Right ventricle myocardium inferior (tissue), 1 donor: ENCODE measurements at places on chromosomes 16 and 17. TPM values are rescaled to one million over a fixed set of nuclear protein-coding genes. Genes with fewer than 3 reads are reported as not detected.

GRCh38 chr16:87960852-87961251 is 9.6 kb downstream of the BANP start:
- no peak for DNase-seq

- DNase-seq: no peak
These were observed 185.8 kb downstream of the HS3ST3A1 start for GRCh38 chr17:13415871-13416416.

- no peak for DNase-seq
These were observed 90.9 kb downstream of the SPAG9 start for GRCh38 chr17:51029568-51030463.

DNA sequence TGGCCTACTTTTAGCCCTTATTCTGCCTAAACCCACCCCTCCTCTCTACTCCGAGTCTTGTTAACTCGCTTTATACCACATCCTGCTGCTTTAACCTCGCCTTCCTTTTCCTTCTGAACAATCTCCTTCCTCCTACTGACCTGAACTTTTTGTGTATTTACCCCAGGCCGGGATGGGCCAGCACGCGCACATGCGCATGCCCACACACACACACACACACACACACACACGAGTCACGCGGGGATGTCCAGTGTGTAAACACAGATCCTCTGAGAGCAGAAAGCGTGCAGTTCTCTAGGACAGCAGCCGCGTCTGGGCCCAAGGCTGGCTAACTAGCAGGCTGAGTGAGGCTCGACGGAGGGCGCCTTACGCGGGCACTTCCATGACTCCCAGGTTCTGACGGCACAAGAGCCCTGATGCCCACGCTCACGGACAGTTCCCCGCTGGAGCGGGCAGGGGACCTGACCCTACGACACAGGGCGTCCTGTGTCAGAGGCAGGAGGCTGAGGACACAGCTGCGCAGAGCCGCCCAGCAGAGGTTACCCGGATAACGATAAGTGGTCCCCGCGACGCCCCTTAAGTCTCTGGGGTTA is 610 bp downstream of the PIK3R5 start:
- DNase-seq: peak; percentile 82

- DNase-seq: no peak
These were observed 35.8 kb upstream of the IL34 start for GRCh38 chr16:70610273-70611223.

DNA sequence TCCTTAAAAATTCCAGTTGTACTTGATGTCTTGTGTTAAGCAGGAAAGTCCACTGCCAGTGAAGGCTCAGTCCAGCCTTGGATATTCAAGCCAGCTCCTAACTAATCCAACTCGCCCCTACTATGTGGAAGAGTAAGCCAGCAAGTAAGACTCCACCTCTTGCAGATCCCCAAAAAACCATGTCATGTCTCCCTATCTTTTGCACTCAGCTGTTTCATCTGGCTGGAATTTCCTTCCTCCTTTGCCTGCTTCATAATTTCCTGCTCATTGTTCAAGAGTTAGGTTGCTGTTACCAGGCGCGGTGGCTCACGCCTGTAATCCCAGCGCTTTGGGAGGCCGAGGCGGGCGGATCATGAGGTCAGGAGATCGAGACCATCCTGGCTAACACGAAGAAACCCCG is 37.8 kb downstream of the RBBP6 start:
- no peak for DNase-seq

- peak; percentile 13 for DNase-seq
These were observed 2.2 kb upstream of the DLX4 start for GRCh38 chr17:49966767-49967166.

DNA sequence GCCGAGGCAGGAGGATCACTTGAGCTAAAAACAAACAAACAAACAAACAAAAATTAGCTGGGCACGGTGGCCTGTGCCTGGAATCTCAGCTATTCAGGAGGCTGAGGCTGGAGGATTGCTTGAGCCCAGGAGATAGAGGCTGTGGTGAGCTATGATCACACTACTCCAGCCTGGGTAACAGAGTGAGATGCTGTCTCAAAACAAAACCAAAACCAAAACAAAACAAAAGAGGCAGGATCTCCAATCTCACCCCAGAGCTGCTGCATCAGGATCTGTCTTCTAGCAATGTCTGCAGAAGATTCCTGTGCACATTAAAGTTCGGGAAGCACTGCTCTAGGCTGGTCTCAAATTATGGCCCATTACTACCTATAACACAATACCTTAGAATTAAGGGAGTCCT is 43.1 kb downstream of the MAP2K6 start:
- DNase-seq: no peak

DNA sequence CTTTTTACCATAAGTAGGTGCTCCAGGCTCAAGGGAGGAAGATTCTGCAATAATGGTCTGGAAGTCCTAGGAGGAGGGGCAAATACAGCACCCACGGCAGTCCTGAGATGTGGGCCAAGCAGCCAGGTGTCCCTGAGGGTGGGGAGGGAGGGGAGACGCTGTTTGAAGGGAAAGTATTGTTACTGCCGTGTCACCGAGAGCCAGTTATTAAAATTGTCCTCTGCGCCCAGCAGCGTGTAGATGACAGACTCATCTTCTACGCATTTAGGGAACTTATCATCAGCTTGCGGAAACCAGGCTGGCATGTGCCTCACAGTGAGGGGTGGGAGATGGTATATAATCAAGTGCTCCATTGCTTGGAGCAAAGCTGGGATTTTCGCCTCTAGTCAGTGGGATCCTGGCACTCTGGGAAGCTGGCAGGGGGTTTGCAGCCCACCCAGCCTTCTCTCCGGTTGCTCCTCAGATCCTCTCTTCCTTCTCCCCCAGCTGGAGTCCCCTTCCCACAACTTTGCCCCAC is 104.6 kb downstream of the OR1D5 start:
- DNase-seq: no peak

DNA sequence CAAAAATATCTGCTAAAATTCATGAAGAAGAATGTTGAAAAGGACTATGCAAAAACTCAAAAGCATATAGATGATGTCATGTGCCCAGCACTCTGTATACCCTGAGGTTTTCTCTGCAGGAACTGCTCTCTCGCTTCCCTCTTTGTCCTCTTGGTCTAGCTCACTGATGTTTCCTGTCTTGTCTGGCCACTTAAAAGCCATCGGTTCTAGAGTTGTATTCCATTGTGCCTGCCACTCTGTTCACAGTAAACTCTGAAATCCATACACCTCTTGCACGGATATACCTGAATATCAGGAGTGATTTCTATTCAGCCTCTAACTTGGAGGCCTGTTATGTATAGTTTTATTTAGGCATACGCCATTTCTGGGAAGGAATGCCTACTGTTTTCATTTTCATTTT is 101.0 kb upstream of the CNTNAP4 start:
- no peak for DNase-seq

DNA sequence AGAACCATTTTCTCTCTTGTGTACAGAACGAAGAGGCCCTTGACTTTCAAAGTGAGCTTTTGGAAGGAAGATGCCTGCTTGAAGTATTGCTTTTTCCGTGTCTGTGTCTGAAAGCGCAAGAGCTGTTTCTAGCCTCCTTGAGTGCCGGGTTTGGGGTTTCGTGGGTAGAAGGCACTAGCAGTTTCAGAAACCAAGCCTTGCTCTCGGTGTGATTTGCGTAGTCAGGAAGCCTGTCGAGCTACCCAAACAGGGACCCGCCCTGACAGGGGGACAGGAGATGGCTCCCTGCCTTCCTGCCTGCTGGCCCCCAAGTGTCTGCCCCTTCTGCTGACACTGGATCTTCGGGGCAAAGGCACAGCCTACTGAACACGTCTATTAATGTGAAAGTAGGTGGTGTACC is 322.0 kb downstream of the MAF start:
- DNase-seq: no peak

- no peak for DNase-seq
These were observed 169.4 kb downstream of the FOXL1 start for GRCh38 chr16:86747761-86748160.

DNA sequence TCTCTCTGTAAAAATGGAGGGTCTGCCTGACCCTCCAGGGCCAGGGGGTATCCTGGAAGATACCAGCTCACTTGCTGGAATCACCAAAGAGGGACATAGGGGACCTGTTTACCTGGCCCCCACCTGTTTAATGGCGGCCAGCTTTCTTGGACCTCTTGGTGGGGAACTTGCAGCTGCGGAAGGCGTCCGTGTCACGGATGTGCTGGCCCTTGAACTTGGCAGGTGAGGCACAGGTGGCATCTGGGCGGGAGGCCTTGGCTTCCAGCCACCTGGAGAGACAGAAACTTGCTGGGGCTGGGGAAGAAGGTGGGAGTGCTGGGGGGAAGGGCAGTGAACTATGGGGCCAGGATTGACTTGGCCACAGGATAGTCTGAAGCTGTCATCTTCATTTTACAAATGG is 3.5 kb downstream of the CHAD start:
- no peak for DNase-seq

DNA sequence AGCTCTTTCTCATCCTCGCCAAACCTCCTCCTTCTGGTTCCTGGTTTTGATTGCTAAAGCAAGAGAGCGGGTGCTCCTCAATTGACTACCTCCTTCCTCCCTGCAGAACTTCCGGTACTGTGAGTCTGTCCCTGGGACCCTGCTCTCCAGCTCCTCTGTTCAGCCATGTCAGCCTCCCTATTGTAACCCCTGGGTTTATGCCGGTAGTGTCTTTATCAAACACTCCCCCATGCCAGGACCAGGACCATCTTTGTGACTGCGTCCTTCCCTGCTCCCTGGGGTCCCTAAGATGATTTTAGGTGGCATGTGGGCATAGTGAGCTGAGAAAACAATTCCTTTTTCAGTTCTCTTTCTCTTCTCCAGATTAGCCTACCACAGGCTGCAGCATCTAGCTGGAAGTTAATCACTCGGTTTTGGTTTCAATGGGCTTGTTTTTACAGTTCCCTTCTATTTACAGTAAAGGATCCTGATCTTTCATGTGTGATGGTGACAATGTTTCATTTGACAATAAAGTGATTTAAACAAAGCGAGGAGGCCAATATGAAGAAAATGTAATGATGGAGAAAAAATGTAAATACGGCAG is 27.7 kb upstream of the IL21R start:
- no peak for DNase-seq

Gene HAS3
- 0.30 TPM for total RNA-seq

Gene CPHXL2
- not detected for total RNA-seq

GRCh38 chr16:9075299-9076071 is 16.0 kb upstream of the HAPSTR1 start:
- no peak for DNase-seq

GRCh38 chr16:3086596-3087242 is 12.4 kb downstream of the ZSCAN10 start:
- no peak for DNase-seq

DNA sequence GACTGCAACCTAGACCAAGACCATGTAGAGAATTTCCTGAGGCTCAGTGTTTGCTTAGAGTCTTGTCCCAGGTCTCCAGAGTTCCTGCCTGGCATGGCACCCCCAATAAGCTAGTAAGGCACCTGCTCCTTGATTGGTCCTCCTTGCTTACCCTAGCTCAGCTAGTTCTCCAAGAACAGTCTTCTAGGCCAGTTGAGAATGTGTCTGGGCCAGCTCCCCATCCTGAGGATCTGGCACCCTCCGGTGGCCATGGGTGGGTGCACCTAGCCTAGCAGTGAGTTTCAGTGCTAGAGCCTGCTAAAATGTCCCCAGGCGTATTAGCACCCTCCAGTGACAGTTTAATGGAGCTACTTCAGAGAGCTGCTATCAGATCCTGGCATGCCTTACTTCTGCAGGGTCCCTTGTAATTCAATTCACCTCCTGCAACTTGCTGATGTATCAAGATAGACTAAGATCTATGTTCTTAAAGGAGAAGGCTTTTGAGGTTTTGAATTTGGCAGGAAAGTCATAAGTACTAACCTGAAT is 44.4 kb upstream of the MED13 start:
- DNase-seq: no peak
